Colonic mucosa (tissue), 4 donors: ENCODE measurements at places on chromosomes 4 and X. TPM values are rescaled to one million over a fixed set of nuclear protein-coding genes. Genes with fewer than 3 reads are reported as not detected.

DNA sequence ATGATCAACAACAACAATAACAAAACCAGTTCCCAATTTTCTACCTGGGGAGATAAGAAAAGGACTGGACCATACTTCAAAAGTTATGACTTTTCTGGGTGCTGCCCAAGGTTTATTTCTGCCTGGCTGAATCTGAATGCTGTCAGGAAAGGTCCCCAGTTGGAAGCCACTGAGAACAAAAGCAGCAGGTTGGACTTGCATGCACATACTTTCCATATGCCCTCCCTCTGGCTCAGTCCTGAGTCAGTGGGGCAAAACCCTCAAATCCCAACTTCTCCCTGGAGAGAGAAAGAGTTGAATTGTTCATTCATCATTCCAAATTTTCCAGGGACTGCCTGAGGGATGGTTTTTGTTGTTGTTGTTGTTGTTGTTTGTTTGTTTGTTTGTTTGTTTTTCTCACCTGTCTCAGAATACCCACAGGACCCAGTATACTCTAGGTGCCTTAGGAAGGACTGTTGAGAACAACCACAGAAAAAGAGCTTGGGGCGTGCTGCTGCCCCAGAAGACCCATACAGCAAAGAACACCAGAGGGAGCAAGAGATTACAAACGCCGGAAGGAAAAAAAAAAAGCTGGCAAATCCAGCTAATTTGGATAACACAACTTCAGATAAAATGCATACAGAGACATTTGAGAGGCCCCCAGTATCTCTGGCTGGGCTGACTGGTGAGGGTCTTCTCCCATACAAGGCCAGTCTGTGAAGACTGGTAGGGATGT, 138.9 kb upstream of the INPP4B start:
- peak; percentile 19 for DNase-seq

The LDB2 gene
- total RNA-seq: 7.9 TPM

DNA sequence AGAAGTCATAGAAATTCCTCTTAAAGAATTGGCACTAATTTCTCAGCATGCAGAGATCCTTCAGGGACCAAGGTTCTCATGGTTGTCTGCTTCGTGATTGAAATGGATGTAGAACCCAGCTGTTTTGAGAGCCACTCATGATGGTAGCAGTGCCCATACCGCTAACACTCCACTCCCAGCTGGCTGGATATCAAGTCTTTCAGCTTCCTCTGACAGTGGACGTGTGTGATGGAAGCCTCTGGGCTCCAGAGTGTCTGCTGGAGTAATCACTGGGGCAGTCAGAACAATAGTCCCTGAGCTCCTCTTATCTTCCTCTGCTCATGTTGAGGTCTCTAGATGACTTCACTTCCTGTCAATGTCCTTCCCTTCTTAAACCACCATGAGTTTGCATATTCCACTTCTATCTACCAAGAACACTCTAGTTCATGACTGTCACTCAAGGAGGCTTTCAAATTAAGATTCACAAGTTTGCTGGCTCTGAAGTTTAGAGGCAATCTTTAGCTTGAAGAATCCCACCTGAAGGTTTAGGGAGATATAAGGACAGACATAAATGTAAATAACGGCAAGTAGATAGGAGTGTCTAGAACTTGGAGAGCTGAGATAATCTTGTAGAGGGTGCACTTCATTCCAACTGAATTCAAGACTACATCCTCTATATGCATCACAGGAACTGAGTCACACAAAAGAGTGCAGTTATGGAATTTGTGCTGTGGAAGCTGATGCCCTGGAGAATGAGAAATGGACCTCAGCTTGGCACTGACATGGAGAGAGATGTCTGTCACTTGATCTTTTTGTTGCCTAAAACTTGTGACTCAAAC, 64.5 kb upstream of the WDR1 start:
- no peak for DNase-seq

The ANKRD37 gene
- 12.7 TPM for total RNA-seq

- no peak for DNase-seq
These were observed 132.7 kb upstream of the TTC29 start for GRCh38 chr4:147078362-147078761.

The CTBP1 gene
- 200 TPM for total RNA-seq

The SSX3 gene
- total RNA-seq: not detected

- DNase-seq: no peak
These were observed 231.5 kb upstream of the FMR1 start for GRCh38 chrX:147680251-147680650.

The NHSL2 gene
- total RNA-seq: 4.1 TPM

The PNMA5 gene
- not detected for total RNA-seq

DNA sequence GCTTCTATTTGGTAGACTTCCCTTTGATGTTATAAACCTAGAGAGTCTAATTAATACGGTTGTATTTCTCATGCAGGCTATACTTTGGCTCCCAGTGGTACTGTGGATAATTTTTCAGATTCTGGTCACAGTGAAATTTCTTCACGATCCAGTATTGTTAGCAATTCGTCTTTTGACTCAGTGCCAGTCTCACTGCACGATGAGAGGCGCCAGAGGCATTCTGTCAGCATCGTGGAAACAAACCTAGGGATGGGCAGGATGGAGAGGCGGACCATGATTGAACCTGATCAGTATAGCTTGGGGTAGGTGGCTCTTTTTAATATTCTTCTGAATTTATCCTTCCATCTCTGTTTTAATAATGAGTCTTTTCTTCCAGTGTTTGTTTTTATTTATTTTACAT, 249.7 kb downstream of the RAPGEF2 start:
- DNase-seq: no peak

The MAMLD1 gene
- total RNA-seq: 0.93 TPM

The MAML3 gene
- total RNA-seq: 10.1 TPM

GRCh38 chr4:2497931-2498330, 29.0 kb downstream of the RNF4 start:
- no peak for DNase-seq

The KLKB1 gene
- 0.27 TPM for total RNA-seq

GRCh38 chr4:10962246-10962645, 277.7 kb upstream of the CLNK start:
- DNase-seq: no peak
